ENCODE measurements at places on chromosomes 6 and 20.
A peak's percentile ranks its signal among the peaks of the same experiment; 100 is the strongest.

DNA sequence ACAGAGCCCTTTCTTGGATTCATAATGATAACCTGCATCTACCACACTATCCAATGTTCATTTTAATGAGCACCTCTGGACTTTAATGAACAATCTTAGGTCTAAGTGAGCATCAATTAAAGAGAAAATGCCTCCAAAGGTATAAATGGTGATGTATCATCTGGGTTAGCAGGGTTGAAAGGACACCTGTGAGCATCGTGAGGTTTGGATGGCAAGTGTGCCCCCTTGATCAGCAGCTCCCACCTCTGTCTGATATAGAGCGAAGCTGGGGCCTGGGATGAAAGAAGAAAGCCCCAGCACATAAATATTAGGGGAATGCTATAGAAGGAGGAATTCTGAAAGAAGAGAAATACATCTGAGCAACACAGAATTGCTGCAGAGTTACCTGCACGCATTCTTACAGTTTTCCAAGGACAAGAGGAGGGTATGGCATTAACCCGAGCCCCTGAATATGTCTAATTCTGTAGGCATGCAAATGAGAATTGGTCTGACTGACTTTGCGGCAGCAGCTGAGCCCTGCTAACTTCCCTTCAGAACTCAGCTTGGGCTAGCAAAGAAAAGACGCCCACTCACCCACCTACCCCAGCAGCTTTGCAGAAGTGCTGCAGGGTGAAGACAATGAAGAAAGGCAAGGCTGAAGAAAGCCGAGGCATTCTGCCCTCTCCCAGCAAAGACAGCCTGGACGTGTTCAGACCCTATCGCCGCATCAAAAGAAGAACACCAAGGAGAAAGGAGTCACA, 136.2 kb downstream of the GMPR start:
- no peak for DNase-seq
- H3K27me3 ChIP-seq = no peaks in the 10 kb centered on the region
- no peaks in the 10 kb centered on the region for H3K4me1 ChIP-seq
- H3K36me3 ChIP-seq = no peaks in the 10 kb centered on the region
- H3K4me3 ChIP-seq = no peak overlapping the region

DNA sequence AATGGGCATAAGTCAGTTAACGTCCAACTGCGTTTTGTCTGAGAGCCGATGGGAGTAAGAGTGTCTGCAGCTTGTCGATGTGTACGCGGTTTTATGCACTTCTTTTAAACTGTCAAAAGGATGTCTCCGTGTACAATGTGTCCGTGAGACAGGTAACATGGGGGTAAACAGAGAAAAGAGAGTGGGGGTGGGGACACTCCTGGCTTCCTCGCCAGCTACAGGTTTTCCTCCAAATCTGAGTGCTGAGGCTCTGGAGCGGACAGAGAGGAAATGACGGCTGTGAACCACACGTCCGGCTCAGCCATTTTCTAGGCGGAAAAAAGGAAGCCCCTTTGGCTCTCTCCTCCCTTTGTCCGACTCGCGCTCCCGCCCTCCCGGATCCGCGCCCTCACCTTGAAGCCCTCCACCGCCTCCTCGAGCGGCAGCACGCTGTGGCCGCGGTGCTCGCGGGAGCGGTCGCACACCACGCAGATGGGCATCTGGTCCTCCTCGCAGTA, 916 bp downstream of the TRIM27 start:
- peak; percentile 72 for DNase-seq
- peaks cover 28% of the 10 kb centered on the region for H3K36me3 ChIP-seq
- peak overlapping the region; percentile 82 for H3K4me3 ChIP-seq
- peak overlapping the region; percentile 98 for H3K27ac ChIP-seq
- H3K4me1 ChIP-seq = peaks cover 6% of the 10 kb centered on the region

DNA sequence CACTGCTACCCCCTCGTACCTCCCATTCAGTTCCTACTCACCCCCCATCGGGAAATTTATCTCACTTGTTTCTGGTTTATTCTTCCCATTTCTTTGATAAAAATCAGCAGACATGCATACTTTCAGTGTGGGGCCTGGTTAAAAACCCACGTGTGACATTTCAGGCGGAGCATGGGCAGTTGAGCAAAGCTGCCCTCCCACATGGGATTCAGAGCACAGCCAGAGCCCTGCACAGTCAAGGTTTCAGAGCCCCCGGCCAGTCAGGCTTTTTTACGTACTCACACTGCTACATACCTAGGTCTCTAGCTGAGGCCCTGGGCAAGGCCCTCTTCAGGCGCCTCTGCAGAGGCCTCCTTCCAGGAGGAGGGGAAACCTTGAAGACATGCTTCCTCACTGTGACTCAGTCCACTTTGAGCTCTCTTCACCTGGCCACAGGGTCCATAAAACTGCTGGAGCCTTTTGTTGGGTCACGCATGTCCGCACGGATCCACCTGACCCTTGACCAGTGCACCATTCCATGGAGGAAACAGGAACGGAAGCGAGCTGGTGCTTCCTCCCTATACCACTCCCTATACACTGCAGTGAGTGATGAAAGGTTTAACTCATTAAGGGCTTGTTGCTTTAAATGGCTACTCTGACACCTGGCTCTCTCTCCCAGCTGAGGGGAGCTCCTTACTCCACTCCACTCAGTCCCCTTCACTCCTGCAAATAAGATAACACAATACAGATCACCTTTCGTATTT, 713.3 kb downstream of the PRKN start:
- no peak overlapping the region for H3K4me3 ChIP-seq
- H3K27me3 ChIP-seq = no peaks in the 10 kb centered on the region
- no peaks in the 10 kb centered on the region for H3K4me1 ChIP-seq
- H3K36me3 ChIP-seq = no peaks in the 10 kb centered on the region
- DNase-seq = no peak

- H3K27me3 ChIP-seq = no peaks in the 10 kb centered on the region
- no peaks in the 10 kb centered on the region for H3K4me1 ChIP-seq
Observed at GRCh38 chr6:90938122-90938521, 351.2 kb upstream of the MAP3K7 start.

DNA sequence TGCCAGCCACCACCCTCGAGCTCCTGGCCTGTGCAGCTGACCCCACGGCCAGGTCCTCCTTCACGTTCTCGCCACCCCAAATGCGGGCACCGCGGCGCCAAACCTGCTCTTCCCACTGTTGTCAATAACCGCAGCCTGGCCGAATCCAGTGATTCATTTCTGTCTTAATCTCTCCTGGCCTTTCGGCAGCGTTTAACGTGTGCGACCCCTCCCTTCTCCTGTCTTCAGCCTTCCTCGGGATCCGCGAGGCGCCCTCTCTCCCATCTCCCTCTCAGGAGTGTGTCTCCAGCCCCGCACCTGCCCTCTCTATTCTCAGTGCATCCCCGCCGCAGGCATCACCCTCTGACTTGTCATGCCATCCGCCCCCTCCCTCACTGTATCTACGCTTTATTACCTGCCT, 91.4 kb downstream of the THBS2 start:
- H3K36me3 ChIP-seq = no peaks in the 10 kb centered on the region
- no peak overlapping the region for H3K4me3 ChIP-seq
- no peaks in the 10 kb centered on the region for H3K27me3 ChIP-seq
- H3K27ac ChIP-seq = peak overlapping the region; percentile 66

DNA sequence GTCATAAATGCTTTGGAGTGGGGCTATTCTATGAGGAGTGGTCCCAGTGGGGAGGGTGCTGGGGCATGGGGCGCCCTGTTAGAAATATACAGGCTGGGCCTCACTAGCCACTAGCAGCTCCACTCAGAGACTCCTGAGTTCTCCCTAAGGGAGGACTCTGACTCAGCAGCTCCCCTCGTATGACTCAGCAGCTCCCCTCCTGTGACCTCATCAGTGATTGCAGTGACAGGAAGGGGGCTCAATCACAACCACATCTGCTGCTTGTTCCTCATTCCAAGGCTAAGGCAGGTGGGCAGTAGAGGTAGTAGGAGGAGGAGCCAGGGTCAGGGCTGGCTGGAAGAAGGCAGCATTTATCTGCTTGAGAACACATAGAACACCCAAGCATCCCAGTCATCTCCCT, 73.7 kb downstream of the PRND start:
- H3K4me3 ChIP-seq = no peak overlapping the region
- H3K27me3 ChIP-seq = no peaks in the 10 kb centered on the region
- peaks cover 5% of the 10 kb centered on the region for H3K36me3 ChIP-seq
- H3K4me1 ChIP-seq = no peaks in the 10 kb centered on the region
- no peak for DNase-seq
- H3K27ac ChIP-seq = peak overlapping the region; percentile 14

GRCh38 chr6:107585815-107586435, 96.0 kb downstream of the SOBP start:
- DNase-seq = no peak
- no peak overlapping the region for H3K4me3 ChIP-seq
- H3K4me1 ChIP-seq = no peaks in the 10 kb centered on the region
- no peaks in the 10 kb centered on the region for H3K27me3 ChIP-seq
- H3K27ac ChIP-seq = no peak overlapping the region

DNA sequence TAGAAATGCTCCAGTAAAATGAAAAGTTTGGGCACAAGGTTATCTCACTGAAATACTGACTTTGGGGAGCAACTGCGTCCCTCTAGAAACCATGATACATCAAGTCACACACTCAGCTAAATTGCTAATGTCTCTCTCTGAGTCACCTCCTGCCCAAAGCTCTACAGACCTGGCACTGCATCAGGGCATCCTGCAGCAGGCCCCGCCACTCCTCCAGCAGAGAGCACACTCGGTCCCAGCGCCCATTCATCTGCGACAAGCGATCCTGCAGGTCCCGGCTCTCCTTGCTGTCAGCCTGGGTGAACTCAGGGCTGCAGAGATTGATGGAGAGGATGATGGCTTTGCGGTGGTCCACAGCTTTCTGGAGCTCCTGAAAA, 329.0 kb downstream of the ESR1 start:
- H3K4me1 ChIP-seq = no peaks in the 10 kb centered on the region
- H3K27ac ChIP-seq = no peak overlapping the region
- H3K27me3 ChIP-seq = no peaks in the 10 kb centered on the region
- DNase-seq = no peak

- no peak overlapping the region for H3K27ac ChIP-seq
- H3K36me3 ChIP-seq = no peaks in the 10 kb centered on the region
- H3K4me3 ChIP-seq = no peak overlapping the region
- no peak for DNase-seq
- no peaks in the 10 kb centered on the region for H3K4me1 ChIP-seq
Observed at GRCh38 chr6:127880429-127880828, 20.4 kb downstream of the THEMIS start.

DNA sequence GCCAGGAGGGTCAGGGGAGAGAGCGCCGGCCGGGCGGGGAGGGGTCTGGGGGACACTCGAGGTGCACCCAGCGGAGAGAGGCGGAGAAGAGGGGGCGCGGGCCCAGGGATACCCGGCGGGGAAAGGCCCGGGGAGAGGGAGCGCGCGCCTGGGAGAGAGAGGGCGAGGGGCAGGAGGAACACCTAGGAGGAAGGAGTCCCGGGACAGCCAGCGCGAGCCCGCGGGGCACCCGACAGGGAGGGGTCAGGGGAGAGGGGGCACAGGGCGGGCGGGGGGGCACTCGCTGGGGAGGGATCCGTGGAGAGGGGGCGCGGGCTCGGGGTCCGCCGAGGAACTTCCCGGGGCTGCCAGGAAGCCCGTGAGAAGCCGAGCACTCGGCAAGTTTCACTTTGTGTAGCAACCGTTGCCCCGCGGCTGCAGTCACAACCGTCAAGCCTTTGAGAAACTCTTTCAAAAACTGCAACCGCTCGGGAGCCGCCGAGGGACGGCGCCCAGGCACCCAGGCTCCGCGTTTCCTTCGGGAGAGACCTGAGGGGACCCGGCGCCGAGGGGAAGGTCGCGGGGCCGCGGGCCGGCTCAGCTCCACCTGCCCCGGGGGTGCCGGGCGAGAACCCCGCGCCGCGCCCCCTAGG, 471 bp downstream of the EZR start:
- DNase-seq = peak; percentile 79
- H3K4me3 ChIP-seq = peak overlapping the region; percentile 81
- no peaks in the 10 kb centered on the region for H3K36me3 ChIP-seq
- H3K4me1 ChIP-seq = peaks cover 19% of the 10 kb centered on the region

GRCh38 chr6:79143320-79143898, 65.4 kb upstream of the PHIP start:
- no peaks in the 10 kb centered on the region for H3K36me3 ChIP-seq
- no peaks in the 10 kb centered on the region for H3K4me1 ChIP-seq

DNA sequence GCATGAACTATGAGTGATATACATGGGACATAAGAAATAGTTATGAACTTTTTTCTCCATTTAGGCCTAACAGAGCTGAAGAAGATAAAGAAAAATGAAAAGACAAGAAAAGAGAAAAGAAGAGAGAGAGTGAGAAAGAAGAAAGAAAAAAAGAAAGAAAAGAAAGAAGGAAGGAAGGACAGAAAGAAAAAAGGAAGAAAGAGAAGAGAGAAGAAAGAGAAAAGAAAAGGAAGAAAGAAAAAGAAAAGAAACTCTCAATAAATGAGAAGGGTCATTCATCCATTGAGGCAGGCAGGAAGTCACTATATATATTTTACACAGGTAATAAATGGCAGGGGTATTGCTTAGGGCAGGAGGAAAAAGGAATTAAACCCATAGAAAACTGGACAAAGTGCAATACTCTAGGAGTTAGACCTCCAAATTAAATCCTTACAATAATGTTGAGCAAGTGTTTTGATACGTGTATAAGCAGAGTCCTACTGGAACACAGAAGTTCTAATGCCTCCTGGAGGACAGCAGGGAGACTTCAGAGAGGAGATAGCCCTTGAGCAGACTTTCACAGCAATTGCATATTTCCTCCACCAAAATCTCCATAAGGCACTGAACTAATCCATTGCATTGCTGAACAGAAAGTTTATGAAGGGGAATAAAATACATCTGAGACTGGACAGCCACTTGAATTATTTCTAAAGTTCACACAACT, 86.4 kb upstream of the TENT5A start:
- no peaks in the 10 kb centered on the region for H3K4me1 ChIP-seq
- DNase-seq = no peak
- no peaks in the 10 kb centered on the region for H3K36me3 ChIP-seq
- no peak overlapping the region for H3K4me3 ChIP-seq
- no peaks in the 10 kb centered on the region for H3K27me3 ChIP-seq
- no peak overlapping the region for H3K27ac ChIP-seq

GRCh38 chr6:90350689-90351554, 54.3 kb upstream of the BACH2 start:
- H3K27ac ChIP-seq = no peak overlapping the region
- DNase-seq = no peak
- no peaks in the 10 kb centered on the region for H3K27me3 ChIP-seq
- H3K36me3 ChIP-seq = no peaks in the 10 kb centered on the region
- H3K4me3 ChIP-seq = no peak overlapping the region
- no peaks in the 10 kb centered on the region for H3K4me1 ChIP-seq

GRCh38 chr6:127533736-127534135, 14.6 kb upstream of the MTCL3 start:
- H3K36me3 ChIP-seq = no peaks in the 10 kb centered on the region
- H3K27ac ChIP-seq = no peak overlapping the region
- no peaks in the 10 kb centered on the region for H3K4me1 ChIP-seq
- no peak overlapping the region for H3K4me3 ChIP-seq
- DNase-seq = no peak
